ENCODE measurements at places on chromosomes 5 and 9.

DNA sequence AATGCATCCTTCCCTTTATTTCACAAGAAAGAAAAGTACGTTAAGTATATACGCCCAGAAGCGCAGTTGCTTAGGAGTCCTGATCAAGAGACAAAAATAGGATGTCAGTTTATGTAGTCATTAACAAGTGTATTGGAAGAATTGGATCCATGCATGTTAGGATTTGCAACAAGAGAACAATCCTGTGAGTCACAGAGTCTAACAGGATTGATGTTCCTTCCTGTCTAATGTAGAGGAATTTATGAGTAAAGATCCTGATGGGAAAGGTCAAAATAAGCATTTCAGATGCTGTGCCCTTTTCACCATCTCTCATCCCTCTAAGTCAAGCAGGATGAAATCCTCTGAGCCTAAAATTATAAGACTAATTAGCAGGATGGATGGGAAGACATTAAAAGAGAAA is 406.0 kb upstream of the GRIA1 start:
- no peak for DNase-seq

- no peak for DNase-seq
Observed at GRCh38 chr5:16659536-16659935, 42.7 kb upstream of the RETREG1 start.

GRCh38 chr5:94467346-94467953 is 151.0 kb downstream of the KIAA0825 start:
- DNase-seq, result no peak

GRCh38 chr5:127295454-127295853 is 4.9 kb downstream of the MEGF10 start:
- DNase-seq, result no peak

GRCh38 chr5:157949520-157949919 is 90.6 kb upstream of the CLINT1 start:
- no peak for DNase-seq

DNA sequence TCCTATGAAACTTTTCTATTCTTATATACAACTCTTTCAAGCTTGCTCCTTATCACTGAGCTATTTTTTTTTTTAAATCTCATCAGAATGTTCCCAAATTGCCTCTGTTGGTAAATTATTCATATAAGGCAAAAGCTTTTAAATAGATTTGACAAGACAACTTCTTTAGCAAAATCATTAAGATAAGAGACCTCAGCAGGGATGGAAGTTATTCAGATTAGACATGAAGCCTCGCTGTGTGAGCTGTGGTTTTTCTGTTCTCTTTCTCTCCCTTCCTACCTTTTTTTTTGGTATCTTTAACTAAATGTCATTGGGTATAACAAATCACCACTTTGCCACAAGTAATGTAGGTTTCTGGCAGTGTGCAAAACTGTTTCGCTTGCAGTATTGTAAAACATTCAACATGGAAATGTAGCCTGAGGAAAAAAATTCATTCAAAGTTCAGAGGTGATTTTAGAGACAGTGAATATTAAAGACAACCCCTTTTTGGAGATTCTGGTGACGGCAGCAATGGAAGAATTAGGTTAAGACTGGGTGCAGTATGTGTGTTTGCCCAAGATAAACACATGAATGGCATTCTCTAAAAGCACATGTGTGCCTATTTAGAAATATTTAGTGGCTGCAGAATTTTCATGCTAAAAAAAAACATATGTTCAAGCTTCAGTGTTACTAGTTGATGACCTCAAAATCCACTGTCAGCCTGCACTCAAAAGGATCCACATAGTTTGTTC is 467.1 kb downstream of the ZNF608 start:
- DNase-seq, result no peak

GRCh38 chr9:105842023-105842644 is 147.8 kb downstream of the TMEM38B start:
- no peak for DNase-seq

GRCh38 chr5:20300110-20300509 is 312.1 kb upstream of the CDH18 start:
- DNase-seq, result no peak

DNA sequence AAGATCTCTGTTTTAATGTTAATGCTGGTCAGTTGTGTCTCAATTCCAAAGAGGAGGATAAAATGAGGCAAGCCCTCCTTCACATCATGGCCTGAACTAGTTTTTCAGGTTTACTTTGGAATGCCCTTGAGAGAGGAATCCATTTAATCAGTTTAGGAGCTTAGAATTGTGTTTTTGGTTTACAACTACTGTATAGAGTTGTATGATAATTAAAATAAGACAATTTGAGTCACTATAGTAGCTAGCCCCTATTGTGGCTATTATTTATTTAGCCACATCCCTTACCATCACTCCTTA is 107.8 kb upstream of the PRLR start:
- DNase-seq, result no peak

DNA sequence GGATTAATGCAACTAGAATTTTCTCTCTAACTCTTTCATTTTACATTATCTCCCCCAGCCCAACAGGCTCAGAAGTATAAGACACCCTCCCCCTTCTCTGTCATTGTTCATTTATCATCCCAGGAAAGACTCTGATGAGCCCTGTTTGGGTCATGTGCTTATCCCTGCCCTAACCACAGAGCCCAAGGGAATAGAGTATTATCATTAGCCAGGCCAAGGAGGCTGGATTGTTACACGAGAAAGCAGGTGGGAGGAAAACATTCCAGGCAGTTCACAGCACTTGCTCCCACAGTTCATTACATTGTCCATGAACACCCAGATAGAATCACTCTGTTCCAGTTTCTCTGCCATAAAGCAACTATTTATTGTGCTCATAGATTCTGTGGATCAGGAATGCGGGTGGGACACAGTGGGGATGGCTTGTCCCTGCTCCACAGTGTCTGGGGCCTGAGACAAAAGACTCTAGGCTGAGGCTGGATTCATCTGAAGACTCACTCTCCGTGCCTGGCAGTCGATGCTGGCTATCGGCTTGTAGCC is 59.5 kb upstream of the TMEM215 start:
- DNase-seq, result no peak

DNA sequence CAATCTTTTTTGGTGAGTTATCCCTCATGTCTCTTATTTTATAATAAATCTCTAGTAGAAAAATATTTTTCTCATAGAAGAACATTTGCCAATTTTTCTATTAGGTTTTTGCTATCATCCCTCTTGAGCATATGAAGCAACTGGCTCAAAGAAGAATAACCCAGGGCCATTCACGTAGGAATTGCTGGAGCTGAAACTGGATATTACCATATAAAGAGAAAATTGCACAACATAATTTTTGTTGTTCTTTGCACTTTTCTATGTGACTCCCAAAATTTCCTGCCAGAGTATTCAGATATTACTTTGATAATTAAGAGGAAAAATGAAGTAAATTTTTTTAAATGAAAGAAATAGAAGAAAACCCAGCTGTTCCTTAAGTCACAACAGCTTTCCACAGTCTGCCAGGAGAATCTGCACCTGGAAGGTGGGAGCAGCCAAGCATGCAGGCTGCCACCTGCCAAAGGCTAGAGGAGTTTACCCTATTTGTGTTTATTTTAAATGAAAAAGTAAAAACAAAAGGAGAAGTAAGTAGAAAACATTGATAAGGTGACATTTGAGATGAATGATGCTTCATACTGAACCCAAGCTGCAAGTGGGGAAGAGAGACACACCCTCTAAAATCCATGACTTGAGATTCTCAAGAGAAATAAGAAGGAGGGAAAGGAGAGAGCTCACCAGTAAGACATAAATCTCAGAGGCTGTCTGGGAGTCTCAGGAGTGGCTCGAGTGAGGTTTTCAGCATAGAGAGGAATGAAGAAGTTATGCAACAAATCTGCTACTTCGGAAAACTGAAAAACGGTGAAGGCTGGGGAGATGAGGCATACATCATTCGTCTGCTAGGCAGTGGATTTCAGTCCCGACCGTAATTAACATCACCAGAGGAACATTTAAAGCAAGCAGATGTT is 31.5 kb upstream of the FREM1 start:
- no peak for DNase-seq

DNA sequence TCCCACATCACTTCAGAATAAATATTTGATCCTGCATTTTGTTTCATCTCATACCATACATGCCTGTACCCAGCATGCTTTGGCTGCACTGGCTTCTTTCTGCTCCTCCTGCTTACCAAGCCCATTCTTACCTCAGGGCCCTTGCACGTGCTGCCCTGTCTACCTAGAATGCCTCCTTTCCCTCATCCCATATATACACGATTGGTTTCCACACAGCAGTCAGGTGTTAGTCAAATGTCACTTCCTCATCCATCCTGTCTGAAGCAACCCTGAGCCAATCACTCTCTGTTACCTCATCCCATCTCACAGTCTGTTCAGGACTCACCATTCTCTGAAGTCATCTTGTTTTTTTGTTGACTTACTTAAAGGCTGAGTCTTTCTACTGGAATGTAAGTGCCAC is 30.3 kb downstream of the CAST start:
- no peak for DNase-seq

GRCh38 chr5:95731571-95732554 is 727 bp downstream of the RHOBTB3 start:
- DNase-seq, result peak; percentile 10

DNA sequence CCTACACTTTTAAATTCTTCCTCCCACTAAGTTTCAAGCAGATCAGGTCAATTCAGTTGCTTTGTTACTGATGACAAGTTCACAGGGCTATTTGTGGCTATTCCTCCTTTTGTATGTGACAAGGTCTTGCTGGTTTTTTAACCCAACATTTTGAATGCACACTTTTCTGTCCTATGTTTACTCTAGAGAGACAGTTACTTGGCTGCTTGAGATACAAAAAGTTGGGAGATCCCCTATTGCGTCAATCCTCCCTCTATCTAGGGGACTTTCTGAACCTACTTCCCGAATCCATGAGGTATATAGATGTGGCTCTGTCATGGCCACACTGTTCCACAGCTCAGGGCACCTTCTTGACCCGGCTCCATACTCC is 386.7 kb downstream of the NTRK2 start:
- DNase-seq, result no peak

DNA sequence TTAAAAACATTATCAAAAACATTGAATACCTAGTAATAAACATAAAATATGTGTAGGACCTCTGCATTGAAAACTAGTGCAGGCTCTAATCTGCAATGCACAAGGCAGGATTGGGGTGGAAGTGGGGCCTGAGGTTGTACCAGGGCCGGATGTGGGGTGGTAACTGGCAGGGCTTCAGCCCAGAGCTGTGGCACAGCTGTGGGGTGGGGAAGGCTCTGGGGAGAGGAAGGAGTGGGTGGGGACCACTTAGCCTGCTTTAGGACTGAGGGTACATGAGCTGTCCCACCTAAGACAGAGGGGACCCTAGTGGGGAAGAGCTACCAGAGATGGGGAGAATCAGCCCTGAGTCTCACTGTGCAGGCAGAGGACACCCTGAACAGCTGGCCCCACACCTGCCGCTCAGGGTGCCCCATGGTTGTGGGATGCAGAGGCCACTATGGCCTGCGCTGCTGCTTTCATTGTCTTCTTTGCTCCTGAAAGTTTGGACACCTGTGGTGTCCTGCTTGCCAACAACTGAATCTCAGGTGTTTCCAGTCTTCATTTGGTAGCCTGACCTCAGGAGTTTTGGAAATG is 311.4 kb downstream of the TLE4 start:
- DNase-seq, result peak; percentile 19

GRCh38 chr5:65707663-65708062 is 14.2 kb downstream of the SGTB start:
- no peak for DNase-seq

DNA sequence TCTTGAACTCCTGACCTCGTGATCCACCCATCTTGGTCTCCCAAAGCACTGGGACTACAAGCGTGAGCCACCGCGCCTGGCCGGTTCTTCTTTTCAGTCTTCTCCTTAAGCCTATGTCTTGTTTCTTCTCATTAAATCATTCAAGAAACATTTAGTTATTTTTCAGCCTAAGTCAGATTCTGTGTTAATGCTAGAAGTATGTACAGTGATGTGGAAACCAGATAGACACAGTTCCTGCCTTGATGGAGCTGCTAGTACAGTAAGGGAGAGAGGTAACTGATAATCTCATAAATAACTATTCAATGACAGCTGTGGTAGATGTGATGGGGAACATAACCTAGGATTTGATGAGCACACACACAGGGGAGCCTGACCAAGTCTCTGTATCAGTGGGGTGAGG is 46.3 kb upstream of the NR3C1 start:
- no peak for DNase-seq

- DNase-seq, result no peak
Observed at GRCh38 chr5:181044662-181045305, 4.7 kb downstream of the BTNL9 start.

GRCh38 chr5:150020249-150020648 is 19.7 kb downstream of the HMGXB3 start:
- no peak for DNase-seq

DNA sequence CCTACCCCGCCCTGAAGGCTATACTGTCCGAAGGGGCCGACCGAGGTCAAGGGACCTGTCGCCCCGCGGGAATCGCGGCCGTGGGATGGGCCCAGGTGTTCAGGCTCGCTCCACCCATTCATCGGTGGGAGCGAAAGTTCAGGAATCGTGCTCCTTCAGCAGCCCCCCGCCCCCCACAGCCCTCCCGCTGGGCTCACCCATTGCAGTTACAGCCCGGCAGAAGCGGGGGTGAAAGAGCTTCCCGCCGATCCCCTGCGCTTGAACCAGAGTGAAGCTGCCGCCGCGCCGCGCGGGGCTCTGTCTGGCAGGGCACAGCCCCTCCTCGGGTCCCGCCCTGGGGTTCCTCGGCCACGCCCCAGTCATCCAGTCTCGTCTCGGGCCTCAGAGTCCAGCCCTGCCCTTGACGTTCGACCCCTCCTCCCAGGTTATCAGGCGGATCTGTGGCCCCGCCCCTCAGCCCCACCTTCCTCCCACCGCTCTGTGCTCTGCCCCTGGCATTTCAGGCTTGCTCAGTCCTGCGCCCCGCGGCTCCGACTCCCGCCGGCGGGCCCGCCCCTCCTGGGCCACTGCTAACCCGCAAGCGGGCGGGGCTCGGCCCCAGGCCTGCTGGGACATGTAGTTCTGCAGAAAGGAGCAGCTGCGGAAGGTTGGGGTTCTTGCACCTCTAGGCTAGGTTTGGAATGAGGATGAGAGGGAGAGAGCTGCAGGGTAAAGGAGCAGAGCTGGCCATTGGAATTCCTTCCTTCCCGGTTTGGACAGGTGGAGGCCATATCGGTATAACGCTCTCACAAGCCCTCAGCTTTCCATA is at the start of gene MYORG:
MYORG (minus strand) TSS at position 303 of the 808 bp plus-strand sequence. CDS start 3,955 bp downstream, outside the sequence.
- peak; percentile 93 for DNase-seq

DNA sequence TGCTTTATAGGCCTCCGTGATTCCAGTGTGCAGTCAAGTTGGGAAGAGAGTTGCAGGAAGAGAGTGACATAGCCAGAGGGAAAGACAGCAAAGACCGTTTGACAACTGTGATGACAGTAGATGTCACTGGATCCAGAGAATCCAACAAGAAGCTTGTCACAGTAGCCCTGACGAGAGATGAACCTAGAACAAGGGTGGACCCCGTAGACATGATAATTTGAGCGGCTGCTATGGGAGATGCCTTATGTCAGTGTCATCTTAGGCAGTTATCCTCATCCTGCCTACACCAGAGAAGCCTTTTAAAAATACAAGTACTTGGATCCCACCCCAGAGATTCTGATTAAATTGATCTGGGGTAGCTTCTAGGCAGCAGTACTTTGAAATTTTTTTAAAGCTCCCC is 125.4 kb downstream of the AOPEP start:
- no peak for DNase-seq

- no peak for DNase-seq
Observed at GRCh38 chr5:53024535-53024934, 35.4 kb downstream of the ITGA2 start.

All from activated CD4-positive, alpha-beta T cell treated with anti-CD3 and anti-CD28 coated beads for 1 hour (primary cell).